ENCODE measurements at places on chromosomes 7 and 10. TPM values are rescaled to one million over a fixed set of nuclear protein-coding genes. Genes with fewer than 3 reads are reported as not detected.

DNA sequence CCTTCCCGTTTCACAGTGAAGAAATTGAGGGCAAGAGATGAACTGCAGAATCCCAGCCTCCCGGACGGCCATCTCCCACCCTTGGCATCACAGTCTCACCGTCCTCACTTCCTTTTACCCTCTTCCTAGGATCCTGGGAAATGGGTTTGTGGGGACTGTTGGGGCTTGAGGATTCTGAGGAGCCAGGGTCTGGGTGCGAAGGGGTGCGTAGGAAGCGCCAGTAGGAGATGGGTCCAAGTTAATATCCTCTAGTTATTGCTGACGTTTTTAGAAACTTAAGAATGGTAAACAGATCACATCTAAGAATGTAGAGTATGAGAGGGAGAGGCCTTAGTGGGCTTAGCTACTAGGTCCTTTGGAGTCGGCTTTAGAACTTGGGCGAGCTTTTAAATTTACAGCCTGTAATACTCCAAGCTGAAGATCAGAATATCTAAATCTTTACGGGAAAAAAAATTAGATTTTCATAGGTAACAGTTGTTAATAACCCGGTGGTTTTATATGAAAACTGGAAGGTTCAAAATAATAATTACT lies 696 bp downstream of the MALSU1 start:
- no peak for DNase-seq

GRCh38 chr10:33306126-33306525 lies 28.3 kb downstream of the NRP1 start:
- no peak for DNase-seq

- peak; percentile 51 for DNase-seq
These were observed 9.3 kb upstream of the UNCX start for GRCh38 chr7:1223196-1223981.

- no peak for DNase-seq
These were observed 12.1 kb downstream of the OR9A4 start for GRCh38 chr7:141928146-141928844.

GRCh38 chr7:115009139-115009538 lies 87.2 kb downstream of the MDFIC start:
- no peak for DNase-seq

DNA sequence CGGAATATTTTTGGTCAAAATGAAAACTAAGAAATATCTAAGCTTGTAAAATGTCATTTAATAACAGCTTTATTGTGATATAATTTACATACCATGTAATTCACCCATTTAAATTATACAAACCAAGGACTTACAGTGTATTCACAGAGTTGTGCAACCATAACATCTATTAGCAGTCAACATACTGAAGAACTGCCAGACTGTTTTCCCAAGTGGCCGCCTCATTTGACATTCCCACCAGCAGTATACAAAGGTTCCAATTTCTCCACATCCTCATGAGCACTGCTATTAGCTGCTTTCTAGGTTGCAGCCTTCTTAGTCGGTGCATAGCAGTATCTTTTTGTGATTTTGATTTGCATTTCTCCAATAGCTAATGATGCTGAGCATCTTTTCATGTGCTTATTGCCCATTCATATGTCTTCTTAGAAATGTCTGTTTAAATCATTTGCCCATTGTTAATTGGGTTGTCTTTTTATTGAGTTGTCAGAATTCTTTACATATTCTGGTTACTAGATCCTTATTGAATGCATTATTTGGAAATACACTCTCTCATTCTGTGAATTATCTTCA lies 153.0 kb upstream of the FGFR2 start:
- DNase-seq, result no peak

DNA sequence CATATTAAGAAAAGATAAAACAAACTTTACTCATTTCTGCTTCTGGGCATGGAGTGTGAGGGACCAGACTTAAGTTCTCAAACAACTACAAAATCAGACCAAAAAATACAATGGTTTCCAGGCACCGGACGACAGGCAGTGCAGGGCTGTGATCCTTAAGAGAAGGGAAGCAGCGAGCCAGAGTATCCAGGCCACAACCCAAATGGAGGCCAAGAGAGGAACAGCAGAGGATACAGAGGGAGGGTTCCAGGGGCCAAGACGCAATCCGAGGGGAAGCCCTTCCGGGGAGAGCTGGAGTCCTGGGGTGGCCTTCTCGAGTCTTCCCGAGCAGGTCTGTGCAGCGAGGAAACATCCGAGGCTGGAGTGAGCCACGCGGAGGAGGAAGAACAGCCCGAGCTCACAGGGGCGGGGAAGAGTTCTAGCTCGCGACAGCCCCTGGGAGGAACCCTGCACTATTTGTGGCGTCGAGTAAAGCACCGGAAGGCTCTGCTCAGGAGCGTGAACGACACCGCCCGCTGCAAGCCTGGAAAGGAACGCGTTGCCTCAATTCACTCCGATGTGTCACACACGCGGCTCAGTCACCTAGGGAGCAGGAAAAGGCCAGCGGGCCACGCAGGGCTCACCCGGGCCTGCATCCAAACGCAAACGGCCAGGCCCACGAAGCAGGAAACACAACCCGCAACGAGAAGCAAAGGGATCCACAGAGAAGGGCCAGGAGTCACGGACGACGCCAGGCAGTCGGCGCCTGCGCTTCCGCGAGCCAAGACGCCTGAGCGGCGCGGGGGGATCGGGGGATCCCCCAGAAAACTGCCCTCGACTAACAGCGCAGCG lies 933 bp upstream of the RNF32 start:
- no peak for DNase-seq

GRCh38 chr7:48298779-48299178 lies 127.5 kb downstream of the ABCA13 start:
- DNase-seq, result no peak

- DNase-seq, result no peak
These were observed 642.9 kb downstream of the SDK1 start for GRCh38 chr7:3943779-3944520.

GRCh38 chr7:129095258-129095657 lies 40.3 kb upstream of the TNPO3 start:
- no peak for DNase-seq

GRCh38 chr10:3747984-3748383 lies 37.0 kb downstream of the KLF6 start:
- no peak for DNase-seq

- no peak for DNase-seq
These were observed 15.1 kb downstream of the FEZF1 start for GRCh38 chr7:122289426-122289825.

DNA sequence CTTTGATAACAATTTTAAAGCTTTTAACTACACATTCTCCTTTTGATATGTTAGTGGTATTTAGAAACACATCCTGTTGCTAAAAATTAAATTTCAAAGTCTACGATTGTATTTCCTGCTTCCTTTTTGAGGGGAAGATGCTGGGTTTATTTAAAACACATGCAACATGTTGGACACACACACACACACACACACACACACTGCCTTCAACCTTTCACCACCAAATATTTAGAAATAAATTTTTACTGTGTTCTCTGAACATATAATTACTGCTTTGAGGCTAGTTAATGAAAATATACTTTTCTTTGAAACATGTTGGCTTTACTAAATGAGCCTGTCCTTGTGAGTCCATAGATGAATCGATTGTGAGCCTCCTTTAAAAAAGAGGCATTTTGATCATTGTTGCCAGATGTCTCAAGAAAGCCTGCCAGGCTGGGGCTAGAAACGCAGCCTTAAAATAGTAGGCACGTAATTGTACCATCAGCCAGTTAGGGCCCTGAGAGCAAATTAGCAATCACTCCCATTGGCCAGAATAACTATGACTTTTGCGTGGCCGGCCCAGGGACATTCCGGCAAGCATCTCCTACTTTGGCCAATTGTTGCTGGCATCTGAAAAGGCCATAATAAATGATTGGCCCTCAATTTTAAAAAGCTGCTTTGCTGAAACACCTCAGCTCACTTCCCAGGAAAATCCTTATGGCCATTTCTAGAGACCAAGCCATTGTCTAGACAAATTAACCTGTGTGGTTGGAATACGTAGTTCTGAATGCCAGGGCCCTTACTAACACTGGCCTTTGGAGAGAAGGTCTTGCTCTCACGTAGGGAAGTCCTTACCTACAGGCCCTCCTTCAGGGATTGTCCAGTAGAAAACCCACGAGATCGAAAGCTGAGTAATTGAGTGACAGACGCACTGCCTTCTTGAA lies 9.9 kb upstream of the TEX36 start:
- no peak for DNase-seq

DNA sequence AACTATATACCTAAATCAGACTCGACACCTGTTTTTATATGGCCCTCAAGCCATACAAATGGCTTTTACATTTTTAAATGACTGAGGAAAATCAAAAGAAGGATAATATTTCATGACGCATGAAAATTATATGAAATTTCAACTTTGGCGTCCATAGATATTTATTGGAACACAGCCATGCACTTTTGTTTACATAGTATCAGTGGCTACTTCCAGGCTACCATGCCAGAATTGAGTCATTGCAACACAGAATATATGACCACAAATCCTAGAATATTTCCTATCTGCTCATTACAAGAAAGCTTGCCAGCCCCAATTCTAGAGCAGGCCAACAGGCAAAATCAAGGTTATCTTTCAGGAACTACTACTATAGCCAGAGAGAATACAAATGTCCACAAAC lies 29.3 kb downstream of the AFAP1L2 start:
- DNase-seq, result no peak

DNA sequence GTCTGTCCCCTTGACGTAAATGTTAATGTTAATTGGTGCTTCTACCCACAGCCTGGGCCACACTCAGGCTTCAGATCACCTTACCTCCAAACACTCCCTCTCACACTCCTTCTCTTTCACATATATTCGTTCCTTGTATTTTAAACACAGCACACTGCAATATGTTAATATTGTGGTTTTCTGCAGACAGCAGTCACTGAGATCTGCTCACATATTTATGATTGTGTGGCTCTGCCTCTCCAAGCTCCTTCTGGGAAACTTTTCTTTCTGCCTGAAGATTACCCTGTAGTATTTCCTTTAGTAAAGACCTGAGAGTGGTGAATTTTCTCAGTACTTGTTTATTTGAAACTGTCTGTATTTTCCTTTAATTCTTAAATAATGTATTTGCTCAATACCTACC lies 104.7 kb downstream of the VWC2 start:
- no peak for DNase-seq

DNA sequence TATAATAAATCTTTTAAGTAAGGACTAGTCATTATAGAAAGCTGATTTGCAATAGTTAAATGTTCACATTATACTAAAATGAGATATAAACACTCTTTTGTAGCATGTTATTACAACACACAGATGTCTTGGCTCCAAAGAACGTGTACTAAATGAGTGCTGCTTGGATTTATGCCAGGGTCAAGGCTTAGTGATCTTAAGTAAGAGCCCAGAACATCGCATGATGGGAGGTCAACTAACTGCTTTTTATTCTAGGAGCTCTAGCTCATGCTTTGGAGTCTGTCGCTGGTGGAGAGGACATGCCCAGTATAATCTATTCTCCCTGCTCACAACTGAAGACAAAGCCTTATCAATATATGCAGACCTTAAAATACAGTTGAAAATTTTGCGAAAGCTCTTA lies 315.1 kb downstream of the BBS9 start:
- DNase-seq, result no peak

- DNase-seq, result no peak
These were observed 81.2 kb downstream of the FZD1 start for GRCh38 chr7:91345449-91345848.

- peak; percentile 23 for DNase-seq
These were observed 105.6 kb upstream of the COL1A2 start for GRCh38 chr7:94289071-94289470.

DNA sequence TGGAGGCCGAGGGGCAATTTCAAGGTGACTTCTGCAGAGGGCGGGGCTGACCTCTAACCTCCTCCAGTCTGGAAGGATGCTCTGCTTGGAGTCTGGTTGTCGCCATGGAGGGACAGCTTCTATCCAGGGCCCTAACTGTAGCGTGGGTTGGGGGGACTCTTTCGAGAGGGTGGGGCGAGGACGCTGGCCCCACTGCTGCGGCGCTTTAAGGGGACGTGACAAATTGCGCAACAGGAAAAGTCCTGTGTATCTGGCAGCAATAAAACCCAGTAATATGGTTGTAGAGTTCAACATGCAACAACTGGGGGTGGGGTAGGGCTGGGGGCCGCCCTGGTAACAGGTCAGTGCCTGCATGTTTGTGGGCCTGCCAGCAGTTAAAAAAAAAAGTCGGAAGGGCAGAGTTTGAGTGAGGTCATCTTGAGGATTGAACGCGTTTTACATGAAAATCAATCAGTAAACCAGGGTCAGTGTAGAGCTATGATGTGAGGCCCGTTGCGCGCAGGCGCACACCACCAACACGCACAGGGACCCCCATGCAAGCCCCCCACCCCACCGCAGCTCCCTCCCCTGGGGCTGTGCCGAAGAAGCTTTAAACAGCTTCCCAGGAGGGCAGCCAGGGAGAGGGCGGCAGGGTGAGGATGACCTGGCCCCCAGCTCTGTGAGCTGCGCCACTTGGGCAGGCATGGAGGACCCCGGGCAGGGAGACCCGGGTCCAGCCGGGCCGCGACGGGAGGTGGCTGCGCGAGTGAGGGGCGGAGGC lies 4.3 kb downstream of the SHH start:
- DNase-seq, result no peak

The ADAM12 gene
- total RNA-seq, result 2.9 TPM

The ANK3 gene
- 205 TPM for total RNA-seq

The MALRD1 gene
- total RNA-seq, result 1.2 TPM

The CALD1 gene
- 27.3 TPM for total RNA-seq

The KCNIP2 gene
- 12.6 TPM for total RNA-seq

The LZTS2 gene
- total RNA-seq, result 15.5 TPM

The MOGAT3 gene
- total RNA-seq, result not detected

The ADCY1 gene
- total RNA-seq, result 92.1 TPM

All from frontal cortex (tissue), 4 donors.